ENCODE measurements at places on chromosomes 1 and 21.

DNA sequence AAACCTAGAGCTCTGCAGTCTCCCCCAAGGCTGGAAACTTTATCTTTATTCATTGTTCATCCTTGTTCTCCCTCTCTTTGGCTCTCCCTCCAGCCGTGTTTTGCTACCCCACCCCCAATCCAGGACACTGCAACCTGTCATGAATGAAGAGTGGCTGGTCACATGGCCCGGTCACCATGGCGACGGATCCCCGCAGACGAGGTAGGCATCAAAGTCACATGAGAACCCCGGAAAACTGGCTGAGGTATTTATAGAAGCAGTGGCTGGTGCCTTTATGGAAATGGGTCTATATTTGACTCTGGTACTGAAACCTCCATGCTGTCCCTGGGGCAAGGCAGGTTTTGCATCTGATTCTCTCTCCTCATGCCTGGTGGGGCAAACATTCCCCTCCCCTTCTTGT lies 13.4 kb upstream of the SLC6A17 start:
- peak; percentile 88 for DNase-seq

- no peak for DNase-seq
Measured at GRCh38 chr1:28775121-28775942, 36.6 kb upstream of the OPRD1 start.

DNA sequence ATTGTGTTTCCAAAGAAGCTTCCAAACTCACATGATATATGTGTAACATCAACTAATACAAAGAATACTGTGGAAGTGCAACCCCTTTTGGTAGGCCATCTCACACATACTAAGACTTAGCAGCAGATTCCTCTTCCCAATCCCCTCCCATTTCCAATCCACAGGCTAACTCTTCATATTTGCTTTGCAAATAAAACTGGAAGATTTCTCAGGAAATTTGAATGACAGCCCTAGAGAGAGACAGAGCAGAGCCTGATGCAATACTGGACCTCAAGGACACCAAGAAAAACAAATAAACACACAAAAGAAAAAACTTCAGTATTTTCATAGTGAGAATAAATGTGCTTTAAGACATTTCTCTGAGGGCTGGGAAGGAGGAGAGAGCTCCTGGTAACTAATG lies 190.2 kb upstream of the BRINP3 start:
- no peak for DNase-seq

DNA sequence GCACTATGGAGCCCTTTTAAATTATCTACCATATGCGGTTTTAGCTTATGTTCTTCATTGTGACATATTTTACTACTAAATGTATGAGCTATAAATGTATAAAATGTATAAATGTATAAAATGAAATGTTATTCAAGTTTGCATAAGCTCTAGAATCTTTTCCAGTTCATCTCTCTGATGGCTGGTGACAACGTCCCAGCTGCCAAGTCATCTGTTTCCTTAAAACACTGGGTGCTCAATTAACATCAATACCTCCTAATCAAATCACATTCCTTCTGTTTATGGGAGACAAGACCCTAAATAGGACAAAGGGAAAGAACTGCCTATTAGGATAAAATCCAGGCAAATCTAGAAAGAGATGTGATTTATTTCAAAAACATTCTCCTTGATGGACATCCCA lies 22.9 kb downstream of the DSTYK start:
- no peak for DNase-seq

GRCh38 chr1:44628962-44629756 lies 45.1 kb downstream of the TMEM53 start:
- no peak for DNase-seq

DNA sequence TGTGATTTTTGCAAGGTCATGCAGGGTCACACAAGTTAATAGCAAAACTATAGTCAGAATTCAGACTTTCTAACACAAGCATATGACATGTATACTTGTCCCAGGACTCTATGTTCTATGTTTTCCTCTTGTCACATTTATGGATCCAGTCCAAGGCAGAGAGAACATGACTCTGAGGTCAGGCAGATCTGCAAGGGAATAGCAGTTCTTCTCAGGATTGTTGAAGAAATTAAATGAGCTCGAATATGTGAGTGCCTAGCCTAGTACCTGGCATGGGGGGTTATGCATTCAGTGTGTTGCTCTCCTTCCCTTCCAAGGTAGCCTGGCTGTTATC lies 9.5 kb upstream of the RPTN start:
- no peak for DNase-seq

GRCh38 chr1:185573677-185574076 lies 160.5 kb upstream of the HMCN1 start:
- DNase-seq, result no peak

DNA sequence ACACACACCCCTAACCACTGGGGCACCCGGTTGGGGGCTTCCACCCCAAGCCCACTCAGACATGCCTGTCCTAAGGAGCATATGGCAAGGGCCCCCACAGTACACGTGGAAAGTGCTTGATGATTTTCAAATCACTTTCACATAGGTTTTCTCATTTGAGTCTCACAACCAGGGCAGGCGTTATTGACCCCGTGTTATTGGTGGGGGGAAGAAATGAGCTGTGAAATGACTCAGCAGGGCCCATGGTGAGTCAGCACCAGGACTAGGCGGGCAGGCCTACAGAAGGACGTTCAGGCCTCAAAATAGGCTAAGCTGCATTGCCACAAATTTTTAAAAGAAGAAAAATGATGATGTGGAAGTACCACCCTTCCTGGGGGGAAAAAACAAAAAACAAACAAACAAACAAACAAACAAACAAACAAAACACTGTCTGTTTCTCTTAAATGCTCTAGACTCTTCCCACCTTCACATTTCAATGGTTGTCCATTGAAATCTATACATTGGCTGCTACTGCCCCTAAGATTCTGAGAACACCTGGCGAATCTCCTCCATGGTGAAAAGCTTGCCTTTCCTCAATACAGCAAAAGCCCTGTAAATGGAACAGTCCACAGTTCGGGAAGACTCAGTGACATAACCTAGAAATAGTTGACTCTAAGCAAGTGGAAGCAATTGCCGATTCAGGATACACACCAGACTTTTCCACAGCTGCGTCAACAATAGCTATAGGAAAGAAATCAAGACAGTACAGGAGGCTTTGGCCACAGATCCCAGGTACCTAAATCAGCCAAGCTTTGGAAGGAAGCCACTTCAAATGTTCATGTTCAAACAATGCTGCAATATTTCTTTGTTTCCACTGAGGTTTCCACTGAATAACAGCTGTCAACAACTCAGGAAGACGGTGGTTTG lies 234.7 kb downstream of the TOMM20 start:
- no peak for DNase-seq

GRCh38 chr1:111955755-111956154 lies 33.7 kb downstream of the KCND3 start:
- peak; percentile 84 for DNase-seq

DNA sequence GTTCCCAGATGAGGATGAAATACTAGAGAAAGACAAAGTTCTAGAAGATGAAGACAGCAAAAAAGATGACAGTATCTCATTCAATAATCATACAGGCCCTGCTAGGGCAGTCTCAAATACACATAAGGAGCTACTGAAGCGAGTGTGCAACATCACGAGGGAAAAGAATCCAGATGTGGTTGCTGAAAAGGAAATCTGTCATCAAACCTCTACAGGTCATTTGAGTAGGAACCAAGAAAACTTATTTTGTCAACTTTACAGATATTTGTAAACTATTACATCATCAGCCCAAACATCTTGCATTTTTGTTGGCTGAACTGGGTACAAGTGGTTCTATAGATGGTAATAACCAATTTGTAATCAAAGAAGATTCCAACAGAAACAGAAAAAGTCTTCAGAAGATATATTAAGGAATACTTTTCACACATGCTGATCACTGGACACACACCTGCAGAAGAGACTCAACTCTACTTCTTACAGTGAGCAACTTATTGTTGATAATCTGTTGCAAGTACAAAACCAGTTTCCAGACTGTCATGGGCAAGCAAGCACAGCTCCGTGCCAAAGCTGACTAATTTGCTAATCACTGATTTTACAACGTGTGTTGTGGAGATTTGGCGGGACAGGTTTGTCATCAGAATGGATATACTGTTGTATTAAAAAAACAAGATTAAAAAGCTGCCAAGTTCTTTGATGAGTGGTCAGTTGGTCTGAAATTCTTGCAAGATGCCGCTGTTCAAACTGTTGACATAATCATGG lies 42.1 kb downstream of the TRIM33 start:
- no peak for DNase-seq

GRCh38 chr21:26956216-26956615 lies 10.7 kb downstream of the ADAMTS5 start:
- DNase-seq, result no peak

DNA sequence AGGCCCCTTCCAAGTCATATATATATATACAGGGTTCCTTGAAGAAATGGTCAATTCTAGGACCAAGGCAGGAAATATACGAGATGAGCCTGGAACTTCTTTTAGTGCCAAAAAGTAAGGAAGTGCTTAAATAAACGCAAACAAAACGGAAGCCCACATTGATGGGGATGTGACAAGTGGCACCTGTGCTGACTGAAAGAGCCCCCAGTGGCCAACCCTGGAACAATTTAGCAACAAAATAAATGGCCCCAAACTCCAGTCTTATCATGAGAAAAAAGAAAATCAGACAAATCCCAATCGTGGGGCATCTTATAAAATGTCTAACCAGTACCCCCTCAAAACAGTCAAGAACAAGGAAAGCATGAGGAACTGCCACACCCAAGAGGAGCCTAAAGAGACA lies 17.7 kb downstream of the PLA2G5 start:
- no peak for DNase-seq

DNA sequence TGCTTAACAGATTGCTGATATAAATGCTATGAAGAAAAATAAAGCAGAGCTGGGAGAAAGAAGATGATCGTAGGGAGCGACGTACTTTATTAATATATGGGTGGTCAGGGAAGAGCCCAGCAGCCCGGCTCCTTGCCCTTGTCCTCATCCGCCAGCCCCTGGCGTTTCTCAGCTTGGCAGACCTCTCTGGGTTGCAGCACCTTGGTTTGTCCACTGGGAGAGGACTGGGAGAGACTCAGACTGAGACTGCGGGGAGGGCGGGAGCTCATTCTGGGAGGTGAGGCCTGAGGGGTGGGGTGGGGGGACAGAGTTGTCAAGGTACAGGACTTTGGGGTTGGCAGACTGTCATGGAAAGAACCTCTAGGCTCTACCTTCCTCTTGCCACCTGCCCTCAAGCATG lies 3.3 kb upstream of the S100A3 start:
- no peak for DNase-seq

- no peak for DNase-seq
Measured at GRCh38 chr1:63701187-63701586, 72.6 kb upstream of the ROR1 start.

DNA sequence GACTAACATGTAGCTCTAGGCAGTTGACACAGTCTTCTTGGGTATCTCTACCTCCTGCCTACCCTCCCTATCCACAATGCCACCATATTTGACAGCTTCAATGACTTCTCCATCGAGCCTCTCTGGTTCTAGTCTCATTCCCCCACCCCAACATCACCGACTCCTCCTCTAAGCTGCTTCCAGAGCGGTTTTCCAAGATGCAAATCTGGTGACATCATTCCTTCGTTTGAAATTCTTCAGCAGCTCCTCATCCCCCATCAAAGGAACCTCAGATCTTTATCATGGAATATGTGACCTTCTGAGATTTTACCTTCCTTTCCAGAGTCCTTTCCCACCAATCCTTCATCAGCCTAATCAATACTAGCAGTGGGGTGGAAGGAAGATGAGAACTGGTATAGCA lies 352.4 kb upstream of the RUNX1 start:
- DNase-seq, result no peak

GRCh38 chr21:43689556-43690337 lies 29.2 kb upstream of the PDXK start:
- DNase-seq, result no peak

DNA sequence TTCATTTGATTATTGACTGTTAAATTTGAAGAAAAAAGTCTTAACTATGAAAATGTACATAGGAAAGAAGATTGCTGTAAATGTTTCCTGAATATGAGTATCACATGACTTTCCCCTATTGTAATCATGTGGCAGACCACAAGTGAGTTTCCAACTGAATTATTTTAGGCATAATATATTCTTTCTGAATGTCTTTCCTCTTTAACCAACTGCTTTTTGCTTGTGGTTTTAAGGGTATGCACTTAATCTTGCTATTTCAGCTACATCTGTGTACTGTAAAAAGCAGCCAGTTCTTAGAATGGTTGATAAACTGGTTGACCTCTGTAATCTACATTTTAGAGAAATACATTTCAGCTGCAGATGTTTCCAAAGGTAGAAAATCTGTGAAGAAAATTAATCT lies 400.7 kb downstream of the NEGR1 start:
- DNase-seq, result no peak

DNA sequence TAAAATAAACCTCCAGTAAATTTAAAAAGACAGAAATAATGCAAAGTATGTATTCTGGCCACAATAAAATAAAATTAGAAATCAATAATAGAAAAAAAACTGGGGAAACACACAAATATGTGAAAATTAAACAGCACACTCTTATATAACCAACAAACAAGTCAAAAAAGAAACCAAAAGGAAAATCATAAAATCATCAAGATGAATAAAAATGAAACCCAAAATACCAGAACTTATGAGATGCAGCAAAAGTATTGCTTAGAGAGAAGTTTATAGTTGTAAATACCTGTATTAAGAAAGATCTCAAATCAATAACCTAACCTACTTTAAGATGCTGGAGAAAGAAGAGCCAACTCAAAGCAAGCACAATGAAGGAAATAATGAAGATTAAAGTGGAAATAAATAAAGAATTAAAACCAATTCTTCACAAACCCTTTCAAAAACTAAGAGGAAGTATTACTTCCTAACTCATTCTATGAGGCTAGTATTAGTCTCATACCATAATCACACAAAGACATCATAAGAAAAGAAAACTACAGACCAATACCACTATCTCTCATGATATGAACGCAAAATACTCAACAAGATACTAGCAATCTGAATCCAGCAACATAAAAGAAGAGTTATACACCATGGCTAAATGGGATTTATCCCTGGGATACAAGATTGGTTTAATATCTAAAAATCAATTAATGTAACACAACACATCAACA lies 6.4 kb upstream of the KRTAP10-3 start:
- DNase-seq, result no peak

DNA sequence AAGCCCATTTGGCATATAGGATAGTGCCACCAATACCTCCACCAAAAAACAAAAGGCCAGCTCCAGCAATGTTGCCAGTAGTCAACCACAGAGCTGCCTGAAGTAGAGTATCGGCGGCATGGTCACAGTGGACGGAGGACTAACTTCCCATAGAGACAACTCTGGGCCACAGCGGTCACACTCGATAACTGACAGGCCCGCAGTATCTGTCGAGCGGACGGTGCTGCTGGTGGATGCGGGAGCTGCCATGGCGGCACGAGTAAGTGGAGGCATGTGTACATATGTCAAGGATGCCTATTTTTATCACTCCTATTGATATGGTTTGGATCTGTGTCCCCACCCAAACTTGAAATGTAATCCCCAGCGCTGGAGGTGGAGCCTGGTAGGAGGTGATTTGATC lies 4.1 kb downstream of the KRTAP12-1 start:
- DNase-seq, result no peak

GRCh38 chr1:113648478-113648877 lies 110.8 kb downstream of the PHTF1 start:
- no peak for DNase-seq

DNA sequence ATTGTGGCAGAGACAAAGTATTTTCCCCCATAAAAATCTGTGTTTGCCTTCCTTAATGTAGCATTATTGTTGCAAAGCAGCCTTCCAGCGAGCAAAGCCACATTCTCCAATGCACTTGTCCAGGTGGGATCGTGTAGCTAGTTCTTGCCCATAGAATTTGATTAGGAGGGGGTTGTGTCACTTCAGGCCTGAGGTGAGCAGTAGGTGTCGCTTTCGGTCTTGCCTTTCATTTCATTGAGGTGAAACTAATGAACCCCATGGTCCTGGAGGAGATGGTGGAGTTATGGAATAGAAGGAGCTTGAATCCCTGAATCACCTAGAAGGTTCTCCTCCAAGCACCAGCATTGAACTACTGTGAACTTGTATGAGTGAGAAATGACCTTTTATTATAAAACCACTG lies 318.9 kb upstream of the PBX1 start:
- DNase-seq, result no peak

Data from NCI-H524 (cell line).